Right lobe of liver (tissue), 6 donors: ENCODE measurements at places on chromosomes 2 and 18. TPM values are rescaled to one million over a fixed set of nuclear protein-coding genes. Genes with fewer than 3 reads are reported as not detected.

- DNase-seq: no peak
These were observed 71.5 kb upstream of the HNMT start for GRCh38 chr2:137892739-137893138.

DNA sequence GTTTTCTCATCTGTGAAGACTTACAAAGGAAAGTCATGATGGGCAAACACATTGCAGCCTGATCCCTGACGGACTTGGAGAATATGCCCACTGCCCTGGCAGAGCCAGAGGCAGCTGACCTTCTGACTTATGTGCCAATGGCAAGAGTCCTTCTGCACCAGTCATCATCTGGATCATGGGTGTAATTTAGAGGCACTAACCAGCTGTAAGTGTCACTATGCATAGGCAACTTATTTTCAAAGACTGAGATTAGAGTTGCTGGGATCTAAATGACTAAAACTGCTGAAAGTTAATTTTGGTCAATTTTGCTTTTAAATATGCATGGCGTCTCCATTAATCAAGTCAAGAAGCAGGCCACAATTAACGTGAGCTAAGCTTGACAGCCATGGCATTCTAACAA, 261.2 kb downstream of the BCL11A start:
- DNase-seq: no peak

DNA sequence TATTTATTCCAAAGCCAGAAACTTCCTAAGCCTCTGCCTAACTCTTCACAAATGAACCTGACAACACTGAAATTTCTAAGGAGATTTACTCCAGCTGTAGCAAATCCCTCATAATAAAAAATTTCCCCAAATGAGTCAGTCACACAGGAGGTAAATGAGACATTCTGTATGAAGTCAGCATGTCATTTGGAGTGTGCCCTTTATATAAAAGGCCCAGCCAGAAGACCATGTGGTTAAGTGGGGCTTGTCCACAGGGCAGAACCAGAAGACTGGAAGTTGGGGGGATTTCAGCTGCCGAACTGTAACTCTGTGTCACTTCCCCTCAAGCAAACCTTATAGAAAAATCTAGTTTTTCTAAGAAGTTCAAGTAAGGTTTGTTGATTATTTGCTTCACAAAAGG, 30.2 kb downstream of the NRP2 start:
- no peak for DNase-seq

DNA sequence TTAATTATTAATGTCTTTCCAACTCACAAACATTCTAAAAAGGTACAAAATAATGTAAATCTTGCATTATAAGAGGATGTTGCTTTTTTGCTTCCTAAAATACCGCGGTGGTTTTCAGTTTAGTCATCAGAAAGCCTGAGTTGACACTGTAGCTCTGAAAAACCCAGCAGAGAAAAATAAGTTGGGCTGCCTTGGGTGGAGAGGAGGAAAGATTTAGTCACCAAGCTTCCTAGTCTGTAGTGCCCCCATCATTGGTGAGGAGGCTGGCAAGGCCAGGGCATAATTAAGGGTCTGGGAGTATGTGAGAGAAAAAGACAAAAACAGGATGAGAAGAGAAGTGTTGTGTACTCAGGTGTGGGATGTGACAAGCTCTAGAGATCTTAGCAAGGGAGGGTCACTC, 5.7 kb downstream of the PTPRM start:
- no peak for DNase-seq

- DNase-seq: no peak
These were observed 12.5 kb downstream of the NMS start for GRCh38 chr2:100482741-100483140.

The CFAP65 gene
- total RNA-seq: not detected

The NAT8 gene
- 27.4 TPM for total RNA-seq
